ENCODE measurements at places on chromosomes 1 and 21. TPM values are rescaled to one million over a fixed set of nuclear protein-coding genes. Genes with fewer than 3 reads are reported as not detected.

Gene CSMD2
- total RNA-seq = not detected

Gene FASLG
- total RNA-seq = 4.0 TPM

Gene DUSP10
- total RNA-seq = 9.2 TPM

Gene KCNE1
- total RNA-seq = 0.07 TPM

GRCh38 chr1:117857418-117857817 lies 72.0 kb downstream of the GDAP2 start:
- no peak overlapping the region for H3K27ac ChIP-seq
- no peaks in the 10 kb centered on the region for H3K4me1 ChIP-seq
- no peak overlapping the region for H3K4me3 ChIP-seq
- H3K27me3 ChIP-seq = no peaks in the 10 kb centered on the region

DNA sequence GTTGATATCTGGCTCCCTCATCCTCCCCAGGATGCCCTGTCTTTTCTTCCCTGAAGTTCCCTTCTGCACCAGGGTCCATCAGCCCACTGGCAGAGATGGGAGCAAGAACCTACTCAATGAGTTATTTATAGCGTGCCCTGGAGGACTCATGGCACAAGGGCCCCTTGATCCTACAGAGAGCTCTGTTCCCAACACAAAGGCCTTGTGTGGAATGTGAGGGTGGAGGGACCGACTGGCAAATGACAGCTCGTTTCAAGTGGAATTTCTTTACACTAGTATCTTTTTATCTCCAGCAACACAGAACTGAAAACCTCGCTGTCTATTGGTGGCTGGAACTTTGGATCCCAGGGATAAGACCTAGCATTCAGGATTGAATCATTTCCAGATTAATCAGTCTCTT lies 22.4 kb downstream of the CHI3L2 start:
- H3K4me3 ChIP-seq = no peak overlapping the region
- no peak for DNase-seq
- H3K27ac ChIP-seq = no peak overlapping the region
- H3K36me3 ChIP-seq = no peaks in the 10 kb centered on the region
- no peaks in the 10 kb centered on the region for H3K27me3 ChIP-seq
- H3K4me1 ChIP-seq = peaks cover 16% of the 10 kb centered on the region

GRCh38 chr1:192903142-192903541 lies 94.3 kb downstream of the RGS2 start:
- H3K36me3 ChIP-seq = no peaks in the 10 kb centered on the region
- H3K4me1 ChIP-seq = peaks cover 6% of the 10 kb centered on the region

- no peaks in the 10 kb centered on the region for H3K27me3 ChIP-seq
- no peaks in the 10 kb centered on the region for H3K4me1 ChIP-seq
- H3K36me3 ChIP-seq = no peaks in the 10 kb centered on the region
- H3K4me3 ChIP-seq = no peak overlapping the region
These were observed 327.0 kb upstream of the DUSP10 start for GRCh38 chr1:222068937-222069336.

GRCh38 chr1:225435487-225435886 lies 7.6 kb upstream of the LBR start:
- H3K4me3 ChIP-seq = no peak overlapping the region
- H3K36me3 ChIP-seq = no peaks in the 10 kb centered on the region
- H3K4me1 ChIP-seq = peaks cover 10% of the 10 kb centered on the region
- no peak for DNase-seq

GRCh38 chr1:85047472-85048295 lies 616 bp downstream of the MCOLN3 start:
- no peak overlapping the region for H3K27ac ChIP-seq
- peaks cover 21% of the 10 kb centered on the region for H3K4me1 ChIP-seq
- no peaks in the 10 kb centered on the region for H3K36me3 ChIP-seq
- peaks cover 48% of the 10 kb centered on the region for H3K27me3 ChIP-seq
- peak overlapping the region; percentile 26 for H3K4me3 ChIP-seq

DNA sequence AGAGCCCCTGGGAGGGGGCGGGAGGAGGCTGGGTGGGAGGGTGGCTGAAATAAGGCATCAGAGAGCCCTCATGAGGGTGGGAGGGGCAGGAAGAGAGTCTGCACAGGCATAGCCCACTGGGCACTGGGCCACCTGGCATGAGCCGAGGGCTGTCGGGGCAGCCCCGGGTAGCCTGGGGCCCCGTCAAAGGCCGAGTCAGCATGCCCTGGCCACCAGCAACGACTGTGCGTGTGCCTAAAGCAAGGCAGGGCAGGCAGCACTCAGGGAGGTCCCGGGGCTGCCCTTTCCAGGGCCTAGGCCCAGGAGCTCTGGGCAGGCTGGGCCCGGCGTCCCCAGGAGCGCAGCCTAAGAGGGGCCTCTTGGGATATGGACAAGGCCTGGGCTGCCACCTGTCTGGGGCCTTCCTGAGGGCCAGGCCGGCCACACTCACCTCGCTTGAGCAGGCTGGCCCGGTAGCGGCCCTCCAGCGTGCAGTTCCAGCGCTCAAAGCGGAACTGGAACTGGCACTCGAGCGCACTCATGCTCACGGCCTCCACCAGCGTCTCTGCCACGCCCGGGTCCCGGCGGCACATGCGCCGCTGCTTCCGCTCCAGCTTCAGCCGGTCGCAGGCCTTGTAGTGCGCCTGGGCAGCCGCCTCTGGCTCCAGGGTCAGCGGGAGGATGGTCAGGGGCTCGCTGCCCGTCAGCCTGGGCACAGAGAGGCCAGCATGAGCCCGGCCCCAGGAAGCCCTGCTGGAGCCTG lies 22.7 kb downstream of the WNT9A start:
- H3K4me1 ChIP-seq = no peaks in the 10 kb centered on the region
- no peak for DNase-seq
- H3K36me3 ChIP-seq = no peaks in the 10 kb centered on the region
- no peak overlapping the region for H3K4me3 ChIP-seq

GRCh38 chr1:85282424-85282823 lies 6.0 kb upstream of the BCL10 start:
- H3K27ac ChIP-seq = no peak overlapping the region
- no peak overlapping the region for H3K4me3 ChIP-seq
- peaks cover 16% of the 10 kb centered on the region for H3K4me1 ChIP-seq
- H3K27me3 ChIP-seq = peaks cover 6% of the 10 kb centered on the region
- no peaks in the 10 kb centered on the region for H3K36me3 ChIP-seq

DNA sequence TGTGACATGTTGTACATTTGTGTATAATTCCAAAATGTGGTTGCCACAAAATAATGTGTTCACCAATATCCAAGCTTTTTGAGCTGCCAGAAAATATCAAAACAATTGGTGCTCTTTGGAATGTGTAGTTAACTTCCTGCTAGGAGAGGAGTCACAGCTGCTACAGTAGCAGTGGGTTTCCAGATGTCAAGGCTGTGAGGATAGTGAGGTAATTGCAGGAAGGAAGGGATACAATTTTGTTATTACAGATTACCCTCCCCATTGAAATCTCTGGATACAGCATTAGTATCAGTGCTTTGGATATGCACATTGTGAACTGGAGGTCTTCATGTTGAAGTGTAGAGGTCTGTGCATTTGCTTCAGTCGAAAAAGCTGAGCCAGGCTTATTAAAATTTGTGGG lies 253.2 kb downstream of the PTPRC start:
- H3K4me3 ChIP-seq = no peak overlapping the region
- DNase-seq = no peak
- peaks cover 11% of the 10 kb centered on the region for H3K36me3 ChIP-seq
- no peak overlapping the region for H3K27ac ChIP-seq

DNA sequence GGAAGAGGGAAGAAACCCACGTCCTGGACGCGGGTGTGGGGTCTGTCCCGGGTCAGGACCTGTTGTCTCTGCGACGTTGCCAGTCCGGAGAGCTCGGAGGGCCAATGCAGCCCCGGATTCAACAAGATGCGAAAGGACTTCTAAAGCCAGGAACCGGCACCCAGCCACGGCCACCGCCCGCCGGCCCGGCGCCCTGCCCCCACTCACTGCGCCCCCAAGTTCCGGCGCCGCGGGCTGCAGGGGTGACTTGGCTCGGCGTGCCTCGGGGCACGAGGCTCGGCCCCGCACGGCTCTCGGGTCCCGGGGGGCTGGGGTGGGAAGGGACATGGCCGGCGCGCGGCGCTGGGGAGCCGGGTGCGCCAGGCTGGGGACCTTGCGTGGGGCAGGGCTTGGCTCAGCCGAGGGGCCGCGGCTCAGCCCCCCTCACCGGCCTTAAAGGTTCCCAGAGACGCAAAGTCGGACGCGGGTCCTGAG lies 51.8 kb upstream of the H6PD start:
- peak overlapping the region; percentile 74 for H3K4me3 ChIP-seq
- peaks cover 33% of the 10 kb centered on the region for H3K27me3 ChIP-seq
- H3K27ac ChIP-seq = no peak overlapping the region
- H3K4me1 ChIP-seq = peaks cover 7% of the 10 kb centered on the region
- no peaks in the 10 kb centered on the region for H3K36me3 ChIP-seq

GRCh38 chr1:8911416-8912309 lies 33.2 kb upstream of the ENO1 start:
- H3K27me3 ChIP-seq = no peaks in the 10 kb centered on the region
- no peaks in the 10 kb centered on the region for H3K4me1 ChIP-seq
- H3K27ac ChIP-seq = no peak overlapping the region
- H3K36me3 ChIP-seq = no peaks in the 10 kb centered on the region
- H3K4me3 ChIP-seq = no peak overlapping the region

DNA sequence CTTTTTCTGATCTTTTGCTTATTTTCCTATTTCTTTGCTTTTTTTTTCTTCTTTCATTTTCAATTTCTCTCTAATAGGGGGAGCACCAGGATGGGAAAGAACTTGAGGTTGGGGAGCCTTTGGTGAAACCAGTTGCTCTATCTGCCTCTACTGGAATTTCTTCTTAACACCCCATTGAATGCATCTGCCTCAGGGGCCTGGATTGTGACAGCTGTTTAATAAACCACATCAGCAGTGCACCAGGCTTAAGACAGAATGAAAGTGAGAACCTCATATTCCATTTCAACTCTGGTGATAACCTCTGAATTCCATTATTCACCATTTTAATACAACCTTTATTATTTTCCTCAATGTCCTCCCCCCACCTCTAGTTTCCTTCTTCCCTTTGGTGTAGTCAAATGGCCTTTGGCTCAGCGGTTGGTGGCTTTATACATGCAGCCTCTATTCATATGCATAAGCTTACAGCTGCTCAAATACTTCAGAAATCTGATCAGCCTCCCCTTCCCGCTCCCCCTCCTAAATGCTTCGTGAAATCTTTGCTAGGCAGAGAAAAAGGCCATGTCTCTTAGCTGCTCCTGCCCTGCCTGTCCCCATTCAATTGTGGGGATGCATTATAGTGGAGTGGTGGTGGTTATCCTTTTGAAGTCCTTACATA lies 537.3 kb upstream of the PLXNA2 start:
- H3K36me3 ChIP-seq = no peaks in the 10 kb centered on the region
- H3K27ac ChIP-seq = no peak overlapping the region
- H3K27me3 ChIP-seq = peaks cover 4% of the 10 kb centered on the region
- no peak for DNase-seq
- no peaks in the 10 kb centered on the region for H3K4me1 ChIP-seq

DNA sequence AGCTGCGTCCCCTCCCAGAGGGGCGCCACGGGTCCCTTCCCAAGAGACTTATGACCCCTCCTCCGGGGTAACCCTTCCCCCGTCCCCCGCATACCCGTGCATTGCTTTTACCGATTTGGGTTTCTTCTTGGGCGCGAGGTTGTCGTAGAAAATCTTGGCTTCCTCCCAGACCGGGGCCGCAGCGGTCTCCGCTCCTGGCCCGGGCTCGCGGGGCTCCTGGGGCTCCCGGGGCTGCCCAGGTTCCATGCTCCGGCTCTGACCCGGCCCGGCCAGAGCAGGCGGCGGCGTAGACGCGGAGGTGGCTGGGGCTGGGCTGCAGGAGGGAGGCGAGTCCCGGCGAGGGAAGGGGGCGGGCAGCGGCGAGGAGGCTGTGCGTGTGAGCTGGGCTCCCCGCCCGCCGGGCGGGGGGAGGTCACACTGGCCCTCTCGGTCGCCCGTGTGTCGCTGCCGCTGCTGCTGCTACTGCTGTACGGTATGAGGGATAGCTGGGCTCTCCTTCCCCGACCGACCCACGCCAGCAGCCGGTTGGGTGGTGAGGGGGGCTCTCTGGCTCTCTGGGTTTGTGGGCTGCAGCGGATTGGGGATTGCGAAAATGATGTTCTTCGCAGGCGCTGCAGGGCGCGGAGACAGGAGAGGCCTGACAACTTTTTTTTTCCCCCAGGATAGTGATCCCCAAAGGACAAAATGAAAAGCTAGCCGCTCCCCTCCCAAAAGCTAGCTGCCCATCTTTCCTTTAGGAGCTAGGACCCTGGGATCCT lies at the start of gene NT5C1A:
Gene NT5C1A (minus strand): TSS at position 315 of the 758 bp plus-strand sequence. CDS start 69 bp downstream, at position 246.
- peak within 1 kb of the TSS; percentile 31 for H3K4me3 ChIP-seq
- no peak within 1 kb of the TSS for H3K27ac ChIP-seq
- H3K27me3 ChIP-seq = peaks cover 28% of the 10 kb centered on the region
